Muscle of leg (tissue), 16 donors: ENCODE measurements at places on chromosomes 7 and 10. TPM values are rescaled to one million over a fixed set of nuclear protein-coding genes. Genes with fewer than 3 reads are reported as not detected.

DNA sequence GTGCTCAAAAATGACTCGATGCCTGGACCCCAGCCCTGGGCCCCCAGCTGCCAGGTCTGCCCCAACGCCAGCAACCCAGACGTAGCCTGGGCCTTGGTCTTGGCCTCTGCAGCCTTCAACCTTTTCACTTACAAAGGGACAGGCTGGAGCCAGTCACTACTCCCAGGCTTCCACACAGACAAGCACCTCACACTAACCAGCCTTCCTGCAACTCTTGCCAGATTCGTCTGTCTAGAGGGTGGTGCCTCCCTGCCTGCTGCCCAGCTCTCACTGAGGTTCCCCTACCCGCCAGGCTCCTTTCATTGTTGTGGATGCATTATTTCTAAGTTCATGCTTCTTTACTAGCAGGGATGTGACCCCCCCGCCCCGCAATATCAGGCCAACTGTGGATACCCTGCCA lies 56.3 kb downstream of the NUDCD3 start:
- no peak overlapping the region for H3K27ac ChIP-seq
- H3K27me3 ChIP-seq, result no peaks in the 10 kb centered on the region
- DNase-seq, result no peak
- H3K4me3 ChIP-seq, result no peak overlapping the region
- H3K4me1 ChIP-seq, result peaks cover 5% of the 10 kb centered on the region
- H3K36me3 ChIP-seq, result peaks cover 2% of the 10 kb centered on the region

GRCh38 chr10:43361547-43362190 lies 9.8 kb upstream of the FXYD4 start:
- H3K4me3 ChIP-seq, result peak overlapping the region; percentile 53
- H3K27ac ChIP-seq, result no peak overlapping the region
- peaks cover 2% of the 10 kb centered on the region for H3K27me3 ChIP-seq
- H3K36me3 ChIP-seq, result no peaks in the 10 kb centered on the region

DNA sequence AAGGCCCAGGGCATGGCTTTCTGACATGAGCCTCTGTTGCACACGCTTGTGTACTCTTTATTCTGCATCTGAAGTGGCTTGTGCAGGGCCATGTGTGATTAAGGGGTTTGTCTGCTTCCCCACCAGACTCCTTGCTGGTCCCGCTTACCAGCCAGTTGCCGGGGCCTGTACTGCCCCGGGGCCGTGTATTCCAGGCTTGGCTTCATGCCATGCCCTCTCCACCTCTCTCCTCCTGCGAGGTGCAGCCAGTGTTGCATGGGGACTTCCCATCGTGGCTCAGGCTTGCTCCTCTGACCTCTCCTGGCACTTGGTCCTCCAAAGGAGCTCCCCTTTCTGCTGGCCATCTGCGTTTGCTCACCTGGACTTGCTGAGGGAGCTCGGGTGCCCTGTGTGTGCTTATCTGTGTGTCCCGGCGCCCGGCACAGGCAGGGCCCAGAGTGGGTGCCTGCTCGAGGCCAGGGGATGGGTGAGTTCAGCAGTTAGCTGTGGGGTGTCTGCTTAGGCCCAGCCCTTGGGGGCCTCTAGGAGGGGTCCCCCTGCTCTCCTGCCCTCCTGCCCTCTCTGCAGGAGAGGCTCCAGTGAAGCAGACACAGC lies 11.0 kb upstream of the C10orf143 start:
- no peaks in the 10 kb centered on the region for H3K36me3 ChIP-seq
- no peaks in the 10 kb centered on the region for H3K4me1 ChIP-seq
- no peak overlapping the region for H3K4me3 ChIP-seq
- H3K27me3 ChIP-seq, result no peaks in the 10 kb centered on the region
- DNase-seq, result no peak
- no peak overlapping the region for H3K27ac ChIP-seq

DNA sequence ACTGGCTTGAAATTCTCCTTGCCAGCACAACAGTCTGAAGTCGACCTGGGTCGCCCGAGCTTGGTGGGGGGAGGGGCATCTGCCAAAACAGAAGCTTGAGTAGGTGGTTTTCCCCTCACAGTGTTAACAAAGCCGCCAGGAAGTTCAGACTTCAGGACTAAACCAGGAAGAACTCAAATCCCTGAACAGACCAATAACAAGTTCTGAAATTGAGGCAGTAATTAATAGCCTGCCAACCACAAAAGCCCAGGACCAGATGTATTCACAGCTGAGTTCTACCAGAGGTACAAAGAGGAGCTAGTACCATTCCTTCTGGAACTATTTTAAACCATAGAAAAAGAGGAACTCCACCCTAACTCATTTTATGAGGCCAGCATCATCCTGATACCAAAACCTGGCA lies 45.3 kb downstream of the LRRC72 start:
- no peak overlapping the region for H3K27ac ChIP-seq
- H3K4me1 ChIP-seq, result no peaks in the 10 kb centered on the region
- H3K27me3 ChIP-seq, result no peaks in the 10 kb centered on the region
- no peaks in the 10 kb centered on the region for H3K36me3 ChIP-seq
- H3K4me3 ChIP-seq, result no peak overlapping the region

DNA sequence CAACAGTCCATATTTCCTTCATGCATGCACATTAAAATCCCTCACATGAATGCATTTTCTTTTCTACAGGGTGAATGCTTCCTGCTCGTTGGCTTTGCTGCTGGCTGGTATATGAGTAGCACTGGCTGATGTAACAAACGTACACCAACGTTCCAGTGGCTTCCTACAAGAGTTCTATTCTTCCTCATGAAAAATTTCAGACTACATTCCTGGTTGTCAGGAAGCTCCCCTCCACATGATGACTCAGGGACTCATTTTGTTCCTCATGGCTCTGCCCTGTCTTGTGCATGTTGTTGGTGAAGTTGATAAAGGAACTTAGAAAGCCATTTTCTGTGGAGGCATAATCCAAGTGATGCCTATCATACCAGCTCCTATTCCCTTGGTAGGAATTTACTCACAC lies 470.7 kb upstream of the KLF6 start:
- no peaks in the 10 kb centered on the region for H3K36me3 ChIP-seq
- no peak for DNase-seq
- H3K27ac ChIP-seq, result no peak overlapping the region
- H3K27me3 ChIP-seq, result no peaks in the 10 kb centered on the region
- peaks cover 4% of the 10 kb centered on the region for H3K4me1 ChIP-seq

GRCh38 chr10:9547936-9548904 lies 1469.5 kb upstream of the CELF2 start:
- no peaks in the 10 kb centered on the region for H3K36me3 ChIP-seq
- H3K27me3 ChIP-seq, result no peaks in the 10 kb centered on the region
- DNase-seq, result peak; percentile 60
- H3K4me1 ChIP-seq, result no peaks in the 10 kb centered on the region

GRCh38 chr10:58994226-58995057 lies 182.0 kb upstream of the PHYHIPL start:
- H3K36me3 ChIP-seq, result no peaks in the 10 kb centered on the region
- H3K4me3 ChIP-seq, result no peak overlapping the region
- no peak for DNase-seq
- H3K27me3 ChIP-seq, result no peaks in the 10 kb centered on the region

DNA sequence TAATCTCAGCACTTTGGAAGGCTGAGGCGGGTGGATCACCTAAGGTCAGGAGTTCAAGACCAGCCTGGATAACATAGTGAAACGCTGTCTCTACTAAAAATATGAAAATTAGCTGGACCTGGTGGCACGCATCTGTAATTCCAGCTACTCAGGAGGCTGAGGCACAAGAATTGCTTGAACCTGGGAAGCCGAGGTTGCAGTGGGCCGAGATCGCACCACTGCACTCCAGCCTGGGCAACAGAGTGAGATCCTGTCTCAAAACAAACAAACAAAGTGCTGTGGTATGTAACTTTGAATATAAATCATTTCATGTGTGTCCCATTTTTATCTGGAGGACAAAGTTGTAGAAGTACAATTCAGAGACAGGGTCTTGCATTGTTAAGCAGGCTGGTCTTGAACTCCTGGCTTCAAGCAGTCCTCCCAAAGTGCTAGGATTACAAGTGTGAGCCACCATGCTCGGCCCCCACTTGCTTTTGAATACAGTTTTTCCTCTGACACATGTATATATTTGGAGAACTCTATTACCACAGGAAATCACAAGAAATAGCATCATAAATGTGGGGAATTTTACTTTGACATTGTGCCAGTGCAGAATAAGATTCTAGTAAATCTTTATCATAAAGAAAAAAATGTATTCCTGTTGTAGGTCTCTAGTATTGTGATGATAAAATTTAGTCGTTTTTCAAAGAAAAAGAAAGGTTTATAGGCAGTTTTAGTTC lies 32.6 kb downstream of the PTPN12 start:
- no peaks in the 10 kb centered on the region for H3K27me3 ChIP-seq
- peaks cover 24% of the 10 kb centered on the region for H3K36me3 ChIP-seq
- H3K27ac ChIP-seq, result peak overlapping the region; percentile 25
- no peaks in the 10 kb centered on the region for H3K4me1 ChIP-seq
- H3K4me3 ChIP-seq, result no peak overlapping the region
- no peak for DNase-seq

DNA sequence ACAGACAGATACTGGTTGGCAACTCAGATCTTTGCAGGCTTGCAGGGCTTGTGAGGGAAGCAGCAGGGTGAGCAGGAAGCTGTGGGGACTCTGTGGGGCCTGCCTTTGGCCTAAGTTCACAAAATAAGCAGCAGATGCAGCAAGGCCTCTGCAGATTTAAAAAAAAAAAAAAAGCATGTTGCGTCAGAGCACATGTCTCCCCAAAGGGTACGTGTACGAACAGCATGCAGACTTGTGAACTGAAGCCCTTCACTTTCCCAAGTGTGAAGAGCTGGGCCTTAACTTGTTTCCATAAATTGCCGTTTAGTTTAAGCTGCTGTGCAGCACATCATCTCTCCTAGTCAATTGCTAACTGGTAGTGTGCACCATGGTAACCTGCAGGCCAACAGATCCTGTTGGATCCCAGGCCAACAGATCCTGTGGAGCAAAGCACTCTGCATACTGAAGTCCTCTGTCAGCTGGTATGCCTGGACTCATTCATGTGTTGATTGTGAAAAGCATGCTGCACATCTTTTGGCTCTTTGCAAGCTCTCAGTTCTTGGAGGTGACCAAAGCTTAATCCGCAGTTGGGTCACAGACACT lies 10.8 kb upstream of the XPNPEP1 start:
- peaks cover 23% of the 10 kb centered on the region for H3K4me1 ChIP-seq
- no peak overlapping the region for H3K27ac ChIP-seq
- DNase-seq, result peak; percentile 60
- H3K4me3 ChIP-seq, result no peak overlapping the region
- H3K36me3 ChIP-seq, result no peaks in the 10 kb centered on the region
- H3K27me3 ChIP-seq, result no peaks in the 10 kb centered on the region

- H3K27me3 ChIP-seq, result no peaks in the 10 kb centered on the region
- H3K36me3 ChIP-seq, result peaks cover 25% of the 10 kb centered on the region
- no peak for DNase-seq
- no peak overlapping the region for H3K4me3 ChIP-seq
- no peak overlapping the region for H3K27ac ChIP-seq
These were observed 10.9 kb downstream of the ANLN start for GRCh38 chr7:36400606-36401005.

GRCh38 chr10:48523212-48523819 lies 81.6 kb downstream of the ARHGAP22 start:
- H3K27me3 ChIP-seq, result peaks cover 20% of the 10 kb centered on the region
- peak; percentile 94 for DNase-seq
- peaks cover 26% of the 10 kb centered on the region for H3K4me1 ChIP-seq
- H3K36me3 ChIP-seq, result no peaks in the 10 kb centered on the region
- peak overlapping the region; percentile 40 for H3K4me3 ChIP-seq

DNA sequence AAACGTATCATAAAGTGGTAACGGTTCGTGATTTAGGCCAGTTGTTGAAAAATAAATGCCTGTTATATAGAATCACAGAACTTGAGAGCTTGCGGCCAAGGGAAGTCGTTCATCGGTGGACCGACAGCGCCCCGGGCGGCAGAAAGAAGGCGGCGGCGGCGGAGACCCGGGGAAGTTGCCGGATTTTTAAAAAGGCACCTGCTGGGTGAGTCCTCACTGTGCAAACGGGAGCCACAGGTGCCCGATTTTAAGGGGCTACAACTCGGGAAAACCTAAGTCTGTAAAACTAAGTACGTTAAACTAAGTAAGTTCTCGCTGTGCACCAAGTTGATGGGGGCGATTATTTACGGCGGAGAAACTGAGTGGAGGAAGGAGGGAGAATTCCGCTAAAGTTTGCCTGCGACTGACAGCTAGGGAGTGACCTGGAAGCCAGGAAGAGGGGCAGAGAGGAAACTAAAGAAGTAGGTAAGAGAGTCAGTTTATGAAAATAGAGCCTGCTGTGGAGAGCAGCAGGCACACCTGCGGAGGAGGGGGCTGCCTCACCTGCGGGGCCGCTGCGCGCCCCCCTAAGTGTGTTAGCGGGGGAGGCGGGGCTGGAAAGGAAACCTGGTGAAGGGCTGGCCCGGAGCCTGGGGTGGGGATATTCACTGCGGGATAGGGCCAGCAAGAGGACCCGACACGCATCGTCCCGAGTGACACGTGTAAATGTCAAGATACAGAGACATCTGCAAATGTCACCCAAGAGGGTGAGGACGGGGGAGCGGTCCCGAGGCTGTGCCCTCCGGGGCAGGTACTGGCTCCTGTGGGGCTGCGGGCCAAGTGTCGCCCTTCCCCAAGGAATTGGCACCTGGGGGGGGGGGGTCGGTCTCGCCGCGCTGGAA lies 996 bp downstream of the ADAM12 start:
- H3K4me3 ChIP-seq, result peak overlapping the region; percentile 64
- H3K27me3 ChIP-seq, result peaks cover 8% of the 10 kb centered on the region
- peak overlapping the region; percentile 23 for H3K27ac ChIP-seq
- DNase-seq, result peak; percentile 90

GRCh38 chr10:88911851-88912250 lies 31.8 kb downstream of the STAMBPL1 start:
- peaks cover 2% of the 10 kb centered on the region for H3K36me3 ChIP-seq
- no peak overlapping the region for H3K27ac ChIP-seq
- peaks cover 4% of the 10 kb centered on the region for H3K4me1 ChIP-seq
- no peak for DNase-seq
- H3K27me3 ChIP-seq, result no peaks in the 10 kb centered on the region

GRCh38 chr10:14904316-14904732 lies 25.7 kb downstream of the SUV39H2 start:
- no peak overlapping the region for H3K4me3 ChIP-seq
- H3K27ac ChIP-seq, result no peak overlapping the region
- peaks cover 24% of the 10 kb centered on the region for H3K36me3 ChIP-seq

DNA sequence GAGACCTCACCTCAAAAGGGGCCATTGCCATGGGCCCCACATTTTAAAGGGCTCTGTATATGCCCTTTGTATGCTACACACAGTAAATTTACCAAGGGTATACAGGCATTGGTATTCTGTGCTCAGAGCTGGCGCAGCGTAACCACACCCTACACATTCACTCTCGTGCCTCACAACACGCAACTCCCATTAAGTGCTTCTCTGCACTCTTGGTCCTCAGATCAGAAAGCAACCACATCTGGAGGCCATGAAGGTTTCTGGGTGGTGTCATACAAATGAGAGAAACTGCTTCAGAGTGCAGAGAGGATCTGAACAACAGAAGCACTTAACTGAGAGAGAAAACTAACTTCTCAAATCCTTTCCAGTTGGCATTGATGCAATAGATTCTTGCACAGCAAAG lies 9.4 kb upstream of the CACUL1 start:
- H3K27ac ChIP-seq, result no peak overlapping the region
- no peaks in the 10 kb centered on the region for H3K4me1 ChIP-seq
- H3K36me3 ChIP-seq, result no peaks in the 10 kb centered on the region
- H3K27me3 ChIP-seq, result peaks cover 3% of the 10 kb centered on the region

The ZP3 gene
- total RNA-seq, result 0.49 TPM

The LIPM gene
- not detected for total RNA-seq

The GRID2IP gene
- 0.09 TPM for total RNA-seq

The CNNM1 gene
- 0.04 TPM for total RNA-seq

The MASTL gene
- 8.7 TPM for total RNA-seq

The VENTX gene
- 0.04 TPM for total RNA-seq
